ENCODE measurements at places on chromosomes 13 and 19.
A peak's percentile ranks its signal among the peaks of the same experiment; 100 is the strongest.

GRCh38 chr13:98977568-98978265 lies at the start of gene DOCK9:
Gene DOCK9 (minus strand): TSS chr13:98978064. CDS start chr13:98977909, 155 bp downstream.
- peak; percentile 81 for DNase-seq

DNA sequence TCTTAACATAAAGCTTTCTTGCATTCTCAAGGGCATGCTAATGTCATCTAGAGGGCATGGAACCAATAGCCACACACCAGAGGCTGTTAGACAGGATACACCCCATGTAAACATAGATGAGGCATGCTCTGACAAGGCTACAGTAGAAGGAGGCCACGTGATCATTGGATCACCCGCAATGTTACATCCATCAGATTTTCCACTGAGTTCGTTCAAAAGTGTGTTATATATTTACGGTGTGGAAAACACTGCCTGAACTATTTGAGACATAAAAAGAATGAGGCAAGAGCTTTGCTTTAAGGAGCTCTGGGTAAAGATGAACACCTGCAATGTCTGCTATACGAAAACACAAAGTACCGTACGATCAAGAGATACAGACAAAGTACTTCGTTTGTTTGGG lies 817.5 kb upstream of the SLC10A2 start:
- peak; percentile 65 for DNase-seq

- DNase-seq, result no peak
These were observed 125.0 kb downstream of the COL4A1 start for GRCh38 chr13:110182003-110182402.

DNA sequence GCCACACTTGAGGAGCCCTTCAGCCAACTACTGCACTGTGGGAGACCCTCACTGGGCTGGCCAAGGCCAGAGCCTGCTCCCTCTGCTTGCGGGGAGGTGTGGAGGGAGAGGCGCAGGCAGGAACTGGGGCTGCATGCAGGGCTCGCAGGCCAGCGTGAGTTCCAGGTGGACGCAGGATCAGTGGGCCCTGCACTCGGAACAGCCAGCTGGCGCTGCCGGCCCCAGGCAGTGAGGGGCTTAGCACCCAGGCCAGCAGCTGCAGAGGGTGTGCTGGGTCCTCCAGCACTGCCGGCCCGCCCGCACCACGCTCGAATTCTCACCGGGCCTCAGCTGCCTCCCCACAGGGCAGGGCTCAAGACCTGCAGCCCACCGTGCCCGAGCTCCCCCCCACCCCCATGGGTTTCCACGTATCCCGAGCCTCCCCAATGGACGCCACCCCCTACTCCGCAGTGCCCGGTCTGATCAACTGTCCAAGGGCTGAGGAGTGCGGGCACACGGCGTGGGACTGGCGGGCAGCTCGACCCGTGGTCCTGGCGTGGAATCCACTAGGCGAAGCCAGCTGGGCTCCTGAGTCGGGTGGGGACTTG lies 1293.8 kb upstream of the PCDH9 start:
- no peak for DNase-seq

DNA sequence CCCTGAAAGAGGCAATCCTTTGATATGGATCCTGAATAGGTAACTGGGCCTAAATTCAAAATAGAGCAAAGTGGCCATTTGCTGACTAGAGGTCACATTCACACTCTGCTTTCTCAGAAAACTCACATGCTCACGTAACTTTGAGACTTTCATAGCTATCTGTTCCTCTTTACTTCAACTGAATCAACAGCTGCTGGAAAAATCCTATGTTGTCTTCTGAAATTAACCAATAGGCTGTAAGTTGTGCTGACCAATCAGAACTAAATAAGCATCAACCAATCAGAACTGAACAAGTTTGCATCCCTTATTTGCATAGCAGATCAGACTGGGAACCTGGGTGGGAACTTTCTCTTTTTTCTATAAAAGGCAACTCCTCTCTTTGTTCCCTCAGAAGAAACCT lies 24.0 kb upstream of the TBC1D4 start:
- no peak for DNase-seq

DNA sequence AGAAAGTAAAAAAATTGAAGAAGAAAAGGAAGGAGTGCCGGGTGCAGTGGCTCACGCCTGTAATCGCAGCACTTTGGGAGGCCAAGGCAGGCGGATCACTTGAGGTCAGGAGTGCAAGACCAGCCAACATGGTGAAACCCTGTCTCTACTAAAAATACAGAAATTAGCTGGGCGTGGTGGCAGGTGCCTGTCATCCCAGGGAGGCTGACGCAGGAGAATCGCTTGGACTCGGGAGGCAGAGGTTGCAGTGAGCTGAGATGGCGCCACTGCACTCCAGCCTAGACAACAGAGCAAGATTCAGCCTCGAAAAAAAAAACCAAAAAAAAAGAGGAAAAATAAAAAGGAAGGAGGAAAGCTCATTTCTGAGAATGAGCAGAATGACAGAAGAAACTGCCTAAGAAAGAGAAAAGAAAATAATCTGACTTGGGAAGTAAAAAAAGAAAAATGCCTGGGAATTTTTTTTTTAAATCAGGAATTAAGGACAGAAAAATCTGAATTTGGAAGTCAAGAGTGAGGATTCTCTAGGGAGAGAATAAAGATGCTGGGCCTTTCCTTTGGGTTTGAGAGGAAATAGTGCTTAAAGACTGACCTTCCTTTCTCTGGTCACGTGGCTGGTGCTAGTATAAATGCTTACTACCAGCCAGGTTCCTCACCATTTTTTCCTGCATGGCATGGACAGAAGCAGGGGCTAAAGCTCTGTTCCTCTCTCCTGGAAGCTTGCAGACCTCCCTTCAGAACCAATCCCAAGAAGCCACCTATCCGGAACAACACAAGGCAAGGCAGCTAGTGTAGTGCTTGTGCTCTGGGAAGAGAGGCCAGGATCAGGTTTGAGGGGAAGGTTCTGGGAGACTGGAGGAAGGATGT lies at the start of gene FFAR2:
FFAR2 (plus strand) TSS at position 652 of the 864 bp plus-strand sequence. CDS start 1,458 bp downstream, outside the sequence.
- no peak for DNase-seq

DNA sequence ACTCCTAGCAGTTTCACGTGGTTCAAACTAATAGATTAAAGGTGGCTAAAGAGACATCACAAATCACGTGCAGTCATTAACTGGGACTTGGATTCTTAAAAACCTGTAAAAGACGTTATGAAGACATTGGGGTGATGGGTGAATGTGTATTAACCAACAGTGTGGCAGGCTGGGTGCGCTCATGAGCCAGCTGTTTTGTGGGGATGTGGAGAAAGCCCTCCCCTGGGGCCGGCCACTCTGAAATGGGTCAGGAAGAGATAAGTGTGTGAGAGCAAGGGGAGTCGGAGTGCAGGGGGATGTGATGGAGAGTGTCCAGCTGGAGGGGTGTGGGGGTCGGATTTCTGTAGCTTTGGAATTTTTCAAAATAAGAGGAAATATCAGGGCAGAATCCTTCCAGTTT lies 10.4 kb downstream of the UPF1 start:
- DNase-seq, result no peak

DNA sequence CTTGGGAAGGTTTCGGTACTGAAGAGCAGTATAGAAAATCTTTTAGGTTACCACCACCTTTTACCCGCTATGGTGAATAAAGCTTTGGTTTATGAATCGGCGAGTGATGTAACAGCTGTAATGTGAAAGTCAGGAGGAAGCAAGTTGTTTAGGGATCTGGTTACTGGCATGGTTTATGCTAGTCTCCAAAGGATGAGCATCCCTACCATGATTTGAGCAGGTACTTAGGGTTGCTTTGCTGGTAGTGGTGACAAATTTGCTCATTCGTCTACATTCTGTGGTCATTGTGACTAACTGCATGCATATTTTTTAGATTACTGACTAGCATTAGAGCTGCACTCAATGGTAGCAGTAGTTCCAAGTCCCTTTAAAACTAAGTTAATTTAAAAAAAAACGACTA lies 104.1 kb downstream of the FRY start:
- no peak for DNase-seq

DNA sequence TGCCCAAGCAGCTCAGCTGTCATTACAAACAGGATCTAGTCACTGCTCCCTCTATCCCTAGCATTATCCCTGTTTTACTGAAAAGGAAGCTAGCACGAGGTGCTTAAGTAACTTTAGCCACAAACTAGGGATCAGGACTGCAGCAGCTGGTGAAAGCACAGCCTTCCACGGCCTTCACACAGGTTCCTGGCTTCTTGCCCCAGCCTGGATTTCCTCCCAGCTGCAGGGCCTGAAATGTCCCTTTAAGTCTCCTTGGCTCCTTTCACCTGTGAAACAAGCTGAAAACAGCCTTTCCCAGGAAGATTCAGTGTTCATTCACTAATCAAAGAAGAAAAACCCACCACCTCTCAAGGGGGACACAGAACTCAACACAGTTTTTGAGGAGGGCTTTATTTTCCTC lies 754.5 kb downstream of the DIAPH3 start:
- DNase-seq, result peak; percentile 86

DNA sequence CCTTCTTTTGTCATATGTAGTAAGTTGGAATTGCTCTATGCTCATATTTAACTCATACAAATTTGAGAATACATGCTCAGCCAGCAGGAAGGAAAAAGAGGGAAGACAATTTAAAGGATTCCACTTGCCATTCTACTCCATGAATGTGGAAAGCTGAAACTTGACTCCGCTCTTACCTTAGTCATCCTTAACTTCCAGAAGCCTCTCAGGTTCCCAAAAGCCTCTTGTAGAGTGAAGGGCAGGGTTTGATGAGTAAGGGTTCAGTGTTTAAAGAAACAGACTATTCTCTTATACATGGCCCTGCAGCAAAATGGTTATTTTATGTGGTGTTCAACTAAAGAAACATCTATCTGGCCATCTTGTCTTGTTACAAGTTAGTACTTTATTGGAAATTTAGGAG lies 27.1 kb downstream of the FAM124A start:
- DNase-seq, result no peak

GRCh38 chr13:20801707-20802106 lies 27.9 kb upstream of the EEF1AKMT1 start:
- no peak for DNase-seq

- DNase-seq, result no peak
These were observed 1.2 kb downstream of the RFXAP start for GRCh38 chr13:36820222-36820621.

DNA sequence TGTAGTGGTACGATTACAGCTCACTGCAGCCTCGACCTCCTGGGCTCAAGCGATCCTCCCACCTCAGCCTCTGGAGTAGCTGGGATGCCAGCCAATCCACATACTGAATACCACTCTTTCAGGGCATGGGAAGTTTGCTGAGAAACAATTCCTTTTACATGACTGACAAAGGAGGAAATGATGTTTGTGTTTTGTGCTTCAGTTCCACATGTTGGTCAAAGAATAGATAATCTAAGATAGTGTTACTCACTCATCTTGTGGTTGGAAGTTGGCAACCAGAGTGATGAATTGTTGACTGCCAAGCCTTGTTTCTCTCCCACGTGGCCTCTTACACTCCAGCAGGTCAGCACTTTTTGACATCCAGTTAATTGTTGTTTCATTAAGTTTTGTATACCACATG lies 7.6 kb downstream of the MBD3L2B start:
- DNase-seq, result no peak

DNA sequence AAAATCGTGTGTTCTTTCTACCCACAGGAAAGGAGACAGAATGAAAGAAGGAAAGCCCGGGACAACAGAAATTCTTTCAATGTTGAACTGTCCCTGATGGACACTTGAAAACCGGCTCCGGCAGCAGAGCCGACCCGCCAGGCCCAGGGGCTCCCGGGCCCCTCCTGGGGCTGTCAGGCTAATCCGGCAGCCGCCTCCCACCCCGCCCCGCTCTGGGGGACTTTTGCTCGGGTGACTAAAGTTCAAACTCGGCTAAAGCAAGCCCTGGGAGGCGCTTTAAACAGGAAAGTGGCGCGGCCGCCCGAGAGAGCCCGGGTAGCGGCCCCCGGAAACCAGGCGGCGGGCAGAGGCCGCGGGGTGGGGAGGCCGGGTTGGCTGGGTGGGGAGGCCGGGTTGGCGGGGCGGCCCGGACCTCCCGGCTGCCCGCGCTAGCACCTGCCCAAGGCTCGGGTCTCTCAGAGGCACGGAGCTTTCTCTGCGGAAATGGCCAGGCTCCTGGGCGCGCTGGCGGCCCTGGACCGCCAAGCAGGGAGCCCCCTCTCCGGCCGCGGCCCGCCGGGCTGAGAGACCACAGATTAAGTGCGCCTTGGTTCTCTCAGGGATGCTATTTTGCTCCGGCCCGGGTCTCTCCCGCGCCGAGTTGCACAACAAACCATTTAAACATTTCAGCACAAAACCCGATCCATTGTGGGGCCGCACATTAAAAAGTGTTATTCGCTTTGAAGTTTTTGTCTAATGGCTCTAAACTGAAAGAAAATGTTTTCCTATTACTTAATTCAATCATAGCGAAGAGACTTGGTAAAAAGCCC lies 2.6 kb upstream of the GSX1 start:
- no peak for DNase-seq

DNA sequence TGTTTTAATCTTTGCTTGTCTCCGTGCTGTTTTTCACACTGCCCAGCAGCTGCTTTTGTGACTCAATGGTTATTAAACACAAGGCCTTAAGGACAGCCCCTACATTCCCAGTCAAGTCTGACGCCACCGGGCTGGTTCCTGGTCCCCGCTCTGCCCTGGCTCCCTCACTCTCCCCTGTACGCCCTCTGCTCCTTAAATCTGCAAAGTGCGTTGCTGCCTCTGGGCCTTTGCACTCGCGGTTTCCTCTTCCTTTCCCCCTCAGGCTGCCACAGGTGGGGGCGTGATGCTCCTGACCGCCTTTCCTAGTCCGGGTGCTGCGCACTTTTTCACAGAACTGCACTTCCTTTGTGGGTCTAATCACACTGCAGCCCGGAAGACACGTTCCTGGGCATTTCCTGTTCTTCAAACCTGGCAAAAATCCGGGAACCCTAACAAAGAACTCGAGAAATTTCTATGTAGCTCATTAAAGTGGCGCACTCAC lies 25.6 kb downstream of the NOSIP start:
- no peak for DNase-seq

DNA sequence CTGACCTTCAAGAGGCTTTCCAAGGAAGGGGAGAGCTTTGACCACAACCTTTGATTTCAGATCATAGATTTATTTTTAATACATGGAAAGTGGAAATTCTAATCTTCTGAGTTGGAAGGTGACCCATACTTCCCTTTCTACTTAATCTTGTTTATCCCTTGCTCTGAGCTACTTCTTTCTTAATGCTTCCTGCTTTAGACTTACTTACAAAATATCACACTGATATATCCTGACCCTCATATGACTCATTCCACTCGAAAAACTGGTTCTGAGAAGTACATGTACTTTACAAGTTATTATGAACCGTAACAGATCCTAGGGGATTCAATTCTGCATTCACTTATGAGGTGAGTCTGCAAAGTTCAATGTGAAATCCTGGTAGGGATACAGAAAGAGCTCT lies 76.2 kb upstream of the IRS2 start:
- DNase-seq, result no peak

DNA sequence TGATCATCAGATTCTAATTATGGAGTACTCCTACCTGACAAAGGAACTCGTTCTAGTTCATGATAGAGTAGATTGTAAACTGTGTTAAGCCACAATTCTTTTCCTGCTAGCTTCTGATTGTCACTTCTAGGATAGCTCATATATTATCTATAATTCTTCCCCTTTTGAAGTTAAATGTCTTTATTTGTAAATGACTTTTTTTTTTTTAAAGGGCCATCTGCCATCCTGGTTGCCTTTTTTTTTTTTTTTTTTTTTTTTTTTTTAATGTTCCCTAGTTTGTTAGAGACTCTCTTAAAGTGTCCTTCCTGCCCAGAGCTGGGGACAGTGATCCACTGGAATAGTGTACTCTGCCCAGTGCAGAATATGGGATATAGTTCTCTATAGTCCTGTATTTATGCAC lies 4.3 kb downstream of the CHAMP1 start:
- no peak for DNase-seq

Data from muscle of arm (tissue), 14 donors.